ENCODE measurements at places on chromosomes 5 and 9.

- no peak for DNase-seq
Measured at GRCh38 chr5:132876020-132876759, 2.7 kb downstream of the LEAP2 start.

DNA sequence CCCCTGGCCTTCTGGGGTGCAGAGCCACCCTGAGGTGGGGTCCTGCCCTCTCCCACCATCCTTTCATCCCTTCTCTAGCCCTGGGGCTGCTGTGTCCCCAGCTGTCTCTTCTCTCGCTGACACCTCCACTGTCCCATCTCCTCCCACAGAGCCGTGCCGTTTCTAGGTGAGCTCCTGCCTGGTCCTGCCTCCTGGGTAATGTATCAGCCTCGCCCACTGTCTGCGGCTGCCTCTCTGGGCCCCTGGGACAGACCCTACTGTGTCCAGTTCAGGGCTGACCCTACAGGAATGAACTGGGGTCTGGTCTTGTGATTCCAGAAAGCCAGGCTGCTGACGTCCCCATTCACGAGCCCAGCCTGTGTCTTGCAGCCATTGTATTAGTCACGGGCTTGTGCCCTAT lies 4.1 kb downstream of the PAEP start:
- DNase-seq = no peak

DNA sequence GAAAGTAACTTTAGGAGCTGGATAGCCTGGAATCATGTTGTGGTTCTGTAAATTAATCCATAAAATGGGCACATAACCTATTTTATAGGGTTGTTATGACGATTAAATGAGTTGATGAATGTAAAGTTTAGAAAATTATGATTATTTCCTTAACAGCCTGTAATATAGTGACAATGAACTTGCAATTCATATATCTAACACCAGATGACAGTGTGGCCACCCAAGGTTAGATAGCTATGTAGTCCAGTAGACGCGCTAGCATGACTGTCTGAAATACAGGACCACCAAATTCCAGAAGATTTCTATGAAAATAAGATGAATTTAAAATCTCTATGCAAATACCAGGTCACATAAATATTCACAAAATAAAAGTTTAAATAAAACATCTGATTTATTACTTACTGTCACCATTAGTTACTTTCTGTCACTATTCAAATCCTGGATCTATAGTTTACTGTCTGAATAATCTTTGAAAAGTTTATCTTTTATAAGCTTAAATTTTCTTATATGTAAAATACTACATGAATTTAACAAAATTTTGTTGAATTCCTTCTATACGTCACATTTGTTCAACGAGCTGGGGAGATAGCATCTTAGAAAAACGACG lies 26.1 kb upstream of the MACIR start:
- DNase-seq = peak; percentile 1

DNA sequence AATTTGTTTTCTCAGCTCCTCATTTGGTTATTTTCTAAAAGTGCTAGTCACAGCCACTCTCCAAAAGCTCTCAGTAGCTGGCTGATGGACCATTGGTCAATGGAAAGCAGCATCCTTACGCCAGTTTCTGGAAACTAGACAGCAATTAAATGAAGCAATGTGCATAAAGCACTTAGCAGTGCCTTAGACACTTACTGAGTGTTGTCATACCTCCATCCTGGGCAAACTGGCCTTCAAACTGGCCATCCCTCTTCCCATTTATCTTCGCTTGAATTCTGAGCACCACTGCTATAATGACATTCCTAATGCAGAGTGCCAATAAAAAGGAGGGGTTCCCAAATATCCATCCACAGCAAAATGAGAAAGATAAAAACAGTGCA lies 209.2 kb downstream of the ENC1 start:
- no peak for DNase-seq

DNA sequence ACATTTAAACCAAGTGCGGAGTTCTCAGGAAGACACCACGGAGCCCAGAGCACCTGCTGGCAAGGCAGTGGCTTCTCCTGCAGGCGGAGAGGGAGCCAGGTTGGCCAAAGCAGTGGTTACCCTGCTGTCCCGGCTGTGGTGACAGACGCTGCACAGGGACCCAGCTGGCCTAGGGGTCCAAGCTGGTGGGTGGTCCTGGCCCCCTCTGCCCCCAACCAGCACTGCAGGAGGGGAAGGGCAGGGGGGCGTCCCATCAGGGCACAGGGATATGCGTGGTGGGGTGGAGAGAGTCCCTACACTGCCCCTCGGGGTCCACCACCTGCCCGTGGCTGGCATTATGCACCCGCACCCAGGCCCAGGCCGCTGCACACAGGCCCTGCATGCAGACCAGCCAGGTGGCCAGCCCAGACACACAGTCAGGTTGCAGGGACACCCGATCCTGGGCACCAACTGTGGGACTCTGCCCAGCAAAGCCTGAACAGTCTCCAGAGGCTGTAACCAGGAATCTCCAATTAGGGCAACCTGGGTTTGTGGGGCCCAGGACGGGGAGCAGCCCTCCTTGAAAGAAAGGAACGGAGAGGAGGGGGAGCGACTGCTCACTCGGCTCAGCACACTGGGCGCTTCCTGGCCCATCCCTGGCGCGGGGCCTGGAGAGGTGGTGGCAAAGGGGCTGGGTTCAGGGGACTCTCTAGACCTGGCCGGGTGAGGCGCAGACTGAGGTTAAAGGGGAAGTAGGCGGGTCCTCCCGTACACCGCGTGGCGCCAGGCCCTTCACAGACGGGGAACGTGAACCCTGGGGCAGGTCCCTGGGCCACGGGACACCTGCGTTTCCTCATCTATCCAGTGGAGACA lies 46.3 kb downstream of the NACC2 start:
- peak; percentile 29 for DNase-seq

GRCh38 chr9:89945133-89945532 lies 340.3 kb downstream of the GADD45G start:
- no peak for DNase-seq

- peak; percentile 89 for DNase-seq
Measured at GRCh38 chr5:179154991-179155955, 95.1 kb downstream of the ZNF354C start.

- no peak for DNase-seq
Measured at GRCh38 chr5:7801891-7802614, 48.9 kb downstream of the CFAP90 start.

GRCh38 chr9:4192450-4192849 lies 107.4 kb downstream of the GLIS3 start:
- DNase-seq = no peak

DNA sequence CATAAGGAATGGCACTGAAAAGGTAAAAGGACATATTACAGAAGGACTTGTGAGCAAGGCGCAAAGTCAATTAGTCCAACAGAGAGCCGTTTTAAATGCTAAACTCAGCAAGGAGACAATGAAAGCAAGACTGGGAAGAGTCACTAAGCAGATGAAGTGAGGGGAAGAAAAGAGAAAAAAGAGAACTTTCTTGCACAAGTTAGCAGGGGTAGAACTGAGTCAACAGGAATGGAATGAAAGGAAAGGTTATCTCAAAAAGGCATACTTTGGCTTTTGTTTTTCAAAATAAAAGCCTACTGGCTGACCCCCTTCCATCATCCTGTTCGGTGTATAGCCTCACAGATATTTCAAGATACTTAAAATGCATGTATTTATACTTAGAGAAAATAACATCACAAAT lies 75.0 kb downstream of the NR6A1 start:
- no peak for DNase-seq

GRCh38 chr9:114507726-114508125 lies 2.5 kb upstream of the WHRN start:
- DNase-seq = peak; percentile 43

- no peak for DNase-seq
Measured at GRCh38 chr5:92543201-92543600, 1037.8 kb downstream of the NR2F1-AS1 start.

- no peak for DNase-seq
Measured at GRCh38 chr9:33453286-33453860, 6.0 kb upstream of the AQP3 start.

DNA sequence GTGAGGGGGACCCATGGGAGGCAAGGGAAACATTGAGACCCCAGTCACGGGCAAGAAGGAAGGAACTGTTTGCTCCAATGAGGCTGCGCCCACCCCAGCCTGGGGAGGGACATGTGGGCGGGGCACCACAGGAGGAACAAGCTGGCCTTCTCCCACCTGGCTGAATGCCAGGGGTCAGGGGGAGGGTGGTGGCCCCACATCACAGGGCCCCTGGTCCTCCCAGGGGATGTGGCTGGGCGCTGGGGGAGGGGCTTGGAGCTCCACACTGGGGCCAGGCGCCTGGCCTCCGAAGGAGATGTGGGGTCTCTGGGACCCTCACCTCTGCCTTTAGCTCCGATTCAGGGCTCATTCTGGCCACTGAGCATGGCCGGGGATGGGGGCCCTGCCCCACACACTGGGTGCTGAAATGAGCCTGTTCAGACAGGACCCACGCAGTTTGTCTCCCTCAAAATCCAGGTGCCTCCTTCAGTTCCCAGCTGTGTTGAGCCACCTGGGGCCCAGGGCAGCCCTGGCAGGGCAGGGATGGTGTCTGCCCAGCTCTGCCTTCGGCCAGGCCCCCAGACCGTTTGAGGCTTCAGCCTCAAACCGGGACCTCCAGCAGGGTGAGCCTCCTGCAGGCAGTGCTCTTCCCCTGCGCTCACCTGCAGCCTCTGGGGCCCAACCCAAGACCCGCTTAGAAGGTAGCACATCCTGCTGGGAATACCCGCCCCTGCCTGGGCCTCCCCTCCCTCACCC lies 33.2 kb upstream of the NOTCH1 start:
- DNase-seq = peak; percentile 44

GRCh38 chr5:155978850-155979249 lies 348.1 kb upstream of the SGCD start:
- DNase-seq = peak; percentile 75

DNA sequence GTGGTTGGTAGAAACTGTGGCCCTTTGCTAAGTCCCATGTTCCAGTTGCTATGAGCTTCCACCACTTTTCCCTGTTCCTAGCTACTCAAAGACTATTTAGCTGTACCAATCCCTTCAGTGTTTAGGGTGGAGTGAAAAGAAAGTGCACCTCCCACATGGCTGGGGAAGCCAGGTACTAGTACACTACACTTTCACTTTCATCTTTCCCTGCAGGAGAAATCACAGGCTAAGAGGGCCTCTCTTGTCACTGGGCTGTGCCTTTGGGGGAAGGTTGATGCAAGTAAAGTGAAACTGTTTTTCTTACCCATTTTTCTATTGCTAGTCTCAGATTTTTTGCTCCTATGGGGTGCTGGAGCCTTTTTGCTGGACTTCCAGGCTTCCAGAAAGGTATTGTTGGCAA lies 33.5 kb upstream of the CKS2 start:
- no peak for DNase-seq

- DNase-seq = no peak
Measured at GRCh38 chr5:1104327-1105006, 7.4 kb downstream of the SLC12A7 start.

DNA sequence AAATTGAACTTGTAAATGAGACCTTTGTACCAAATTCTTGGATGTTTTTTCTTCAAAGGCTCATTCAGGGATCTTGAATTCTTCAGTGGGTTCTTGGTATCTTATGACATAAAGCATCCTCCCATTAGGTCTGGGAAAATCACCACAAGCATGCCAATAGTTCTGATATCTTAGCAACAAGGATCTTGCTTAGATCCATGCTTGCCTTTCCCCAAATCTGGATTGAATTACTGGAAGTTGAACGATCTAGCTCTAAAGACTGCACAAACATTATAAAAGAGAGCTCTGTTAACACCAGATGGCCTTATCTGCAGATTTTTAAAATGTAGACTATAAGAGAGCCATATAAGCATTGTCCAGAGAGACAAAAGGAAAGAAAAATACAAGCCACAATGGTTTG lies 266.3 kb downstream of the RAB3C start:
- no peak for DNase-seq

DNA sequence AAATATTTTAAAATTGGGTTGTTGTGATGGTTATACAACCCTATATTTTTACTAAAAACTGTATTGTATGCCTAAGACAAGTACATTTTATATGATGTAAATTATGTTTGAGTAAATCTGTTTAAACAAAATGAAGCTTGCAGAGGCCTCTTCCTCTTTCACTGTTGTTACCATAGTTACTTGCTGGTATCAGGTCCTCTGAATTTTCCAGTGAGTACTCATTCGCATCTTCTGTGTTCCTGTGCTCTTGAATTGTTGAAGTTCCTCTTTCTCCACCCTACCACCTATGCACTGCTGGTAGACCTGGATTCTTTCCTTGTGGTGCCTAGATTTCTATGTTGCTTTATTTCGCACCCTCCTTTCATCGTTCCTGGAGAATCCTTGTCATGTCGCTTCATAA lies 938.5 kb upstream of the ACO1 start:
- no peak for DNase-seq

DNA sequence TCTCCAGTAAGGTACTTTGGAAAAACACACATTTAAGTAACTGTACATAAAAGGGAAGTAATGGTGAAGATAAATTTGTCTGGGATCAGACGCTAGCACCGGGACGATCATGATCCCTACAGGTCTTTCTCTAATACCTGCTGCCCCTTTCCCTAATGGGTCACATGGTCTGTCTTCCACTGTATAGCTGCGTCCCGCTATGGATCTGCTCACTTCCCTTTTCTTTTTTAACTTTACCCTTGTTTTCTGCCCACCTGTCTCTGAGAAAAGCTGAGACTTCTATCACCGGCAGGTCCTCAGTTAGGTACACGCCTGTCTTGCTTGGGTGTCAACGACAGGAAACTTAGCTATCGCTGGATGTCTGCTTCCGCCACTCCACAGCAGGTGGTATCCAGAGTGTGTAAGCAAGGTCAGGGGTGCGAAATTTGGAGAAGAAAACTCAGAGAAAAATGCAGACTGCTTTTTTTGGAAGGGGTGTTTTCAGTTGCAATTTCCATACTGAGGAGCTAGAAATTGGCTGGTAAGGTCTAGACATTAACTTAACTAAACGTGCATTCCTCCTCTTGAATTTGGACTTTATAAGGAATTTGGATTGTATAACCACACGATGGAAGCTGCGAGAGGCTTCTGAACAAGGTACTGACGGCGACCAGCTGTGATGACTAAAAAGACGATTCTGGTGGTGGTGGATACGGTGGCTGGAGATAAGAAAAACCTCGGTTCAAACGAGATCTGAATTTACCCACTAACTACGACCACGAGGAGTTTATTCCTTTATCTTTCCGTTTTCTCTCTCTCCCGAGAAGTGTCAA lies 1.1 kb upstream of the ICE1 start:
- peak; percentile 29 for DNase-seq

DNA sequence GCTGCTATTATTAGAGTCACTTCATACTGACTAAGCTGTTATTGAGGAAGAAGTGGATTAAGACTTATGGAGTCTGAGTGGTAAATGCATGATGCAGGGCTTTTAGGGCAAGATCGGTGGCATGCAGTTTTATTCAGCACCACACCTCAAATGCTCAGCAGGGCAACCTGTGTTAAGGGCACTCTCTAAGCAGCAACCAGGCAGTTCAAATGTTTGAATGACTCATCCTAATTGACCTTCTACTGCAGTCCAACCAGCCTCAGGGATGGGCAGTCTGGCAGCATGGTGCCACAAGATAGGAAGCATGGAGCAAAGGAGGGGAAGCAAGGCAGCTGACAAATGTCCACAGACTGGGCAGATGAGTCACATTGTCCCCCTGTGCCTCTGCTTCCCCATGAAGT lies 80.2 kb upstream of the MIER3 start:
- no peak for DNase-seq

GRCh38 chr5:39176759-39177630 lies 42.4 kb downstream of the FYB1 start:
- DNase-seq = no peak

Measured in NCI-H2171 treated with DMSO at 0.1 percent for 48 hours (cell line).